ENCODE measurements at places on chromosomes 1 and 21.

- DNase-seq, result no peak
Measured at GRCh38 chr1:46363121-46363520, 22.5 kb downstream of the NSUN4 start.

- DNase-seq, result no peak
Measured at GRCh38 chr1:184604152-184604900, 150.3 kb downstream of the EDEM3 start.

DNA sequence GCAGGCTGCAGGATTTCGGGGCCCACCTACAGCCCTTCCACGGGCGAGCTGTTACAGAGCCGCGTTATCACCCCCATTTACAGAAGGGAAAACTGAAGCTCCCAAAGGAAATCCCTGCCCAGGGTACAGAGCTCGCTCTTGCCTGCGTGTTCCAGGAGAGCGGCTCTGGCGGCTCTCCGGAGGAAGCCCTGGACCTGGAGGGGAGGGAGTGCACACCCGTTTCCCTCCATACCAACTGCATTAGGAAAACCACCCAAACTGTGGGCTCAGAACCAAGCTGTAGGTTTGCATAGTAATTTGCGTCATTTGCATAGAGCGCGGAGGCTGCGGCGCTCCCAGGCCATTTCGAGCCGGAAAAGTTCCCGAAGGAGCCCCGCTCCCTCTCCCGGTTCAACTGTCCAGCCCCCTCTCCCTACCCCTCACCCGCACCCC lies 24.7 kb upstream of the ADGRB2 start:
- DNase-seq, result no peak

DNA sequence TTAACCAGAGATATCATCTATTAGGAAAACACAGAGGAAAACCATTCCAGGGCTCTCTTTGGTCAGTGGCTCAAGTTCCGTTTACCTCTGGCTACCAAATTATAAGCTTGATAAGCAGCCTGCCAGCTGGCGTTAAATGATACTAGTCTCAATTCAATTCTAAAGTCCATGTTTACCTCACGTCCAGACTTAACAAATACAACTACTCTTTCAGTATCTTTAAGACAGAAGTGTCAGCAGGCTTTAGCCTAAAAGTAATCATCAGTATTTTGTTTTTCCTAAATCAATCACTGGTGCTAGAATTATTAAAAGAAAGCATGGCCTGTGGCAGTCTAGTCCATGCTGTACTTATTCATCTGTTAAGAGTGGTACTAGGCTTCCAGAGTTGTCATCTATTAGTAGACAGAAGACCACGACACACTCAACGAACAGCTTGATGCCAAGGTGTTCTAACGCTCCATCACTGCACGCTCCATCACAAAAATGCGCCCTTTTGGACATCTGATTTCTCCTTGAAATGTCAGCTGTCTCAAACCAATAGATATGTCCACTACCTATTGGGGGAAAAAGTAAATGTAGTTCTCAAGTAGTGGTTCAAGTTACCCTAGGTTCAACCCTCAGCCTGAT lies 1.5 kb downstream of the IVNS1ABP start:
- no peak for DNase-seq

DNA sequence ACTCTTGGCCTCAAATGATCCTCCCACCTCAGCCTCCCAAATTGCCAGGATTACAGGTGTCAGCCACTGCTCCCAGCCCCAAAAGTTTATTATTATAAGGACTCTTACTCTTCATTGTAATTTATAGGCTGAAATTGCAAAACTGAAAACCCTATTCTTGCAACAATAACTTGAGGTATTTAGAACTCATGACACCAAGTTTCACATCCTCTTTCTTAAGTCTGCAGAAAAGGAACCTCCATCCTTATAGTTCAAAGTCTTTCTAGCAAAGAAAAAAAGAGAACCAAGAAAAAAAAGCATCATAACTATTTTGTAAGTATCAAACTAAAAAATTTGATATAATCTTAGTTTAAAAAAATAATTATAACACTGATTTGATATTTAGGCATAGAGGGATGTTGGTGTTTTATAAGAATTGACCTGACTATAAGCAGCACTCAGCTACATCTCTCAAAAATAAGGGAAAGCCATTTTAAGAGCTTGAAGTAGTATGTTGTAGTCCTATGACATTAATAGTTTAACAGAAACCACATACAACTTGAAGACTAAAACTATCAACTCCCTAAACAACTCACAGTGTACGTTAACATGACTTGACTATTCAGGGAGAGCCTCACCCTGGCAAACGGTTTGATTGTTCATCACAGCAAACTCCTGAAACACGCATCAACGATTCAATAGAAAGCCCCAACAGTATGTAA lies 122.4 kb downstream of the AKT3 start:
- no peak for DNase-seq

GRCh38 chr1:94743862-94744261 lies 76.3 kb upstream of the SLC44A3 start:
- no peak for DNase-seq

DNA sequence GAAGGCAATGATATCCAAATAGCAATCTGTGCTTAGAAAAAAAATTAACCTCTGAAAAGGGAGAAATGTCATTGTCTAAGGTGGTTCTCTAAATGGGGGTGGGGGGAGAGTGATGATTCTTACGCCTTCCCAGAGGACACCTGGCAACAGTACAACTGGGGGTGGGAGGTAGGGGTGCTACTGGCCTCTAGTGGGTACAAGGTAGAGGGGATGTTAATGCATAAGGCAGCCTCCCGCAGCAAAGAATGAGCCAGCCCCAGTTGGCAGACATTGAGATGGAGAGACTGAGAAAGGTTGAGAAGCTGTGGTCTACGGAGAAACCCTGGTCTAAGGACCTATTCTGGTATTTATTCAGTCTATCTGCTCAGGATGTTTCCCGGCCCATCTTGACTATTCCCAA lies 472.2 kb upstream of the RUNX1 start:
- DNase-seq, result no peak

GRCh38 chr21:41061701-41062100 lies 106.3 kb upstream of the BACE2 start:
- DNase-seq, result no peak

- no peak for DNase-seq
Measured at GRCh38 chr1:229437443-229437842, 3.5 kb upstream of the ACTA1 start.

GRCh38 chr1:245272676-245273075 lies 117.9 kb downstream of the KIF26B start:
- DNase-seq, result no peak

GRCh38 chr1:23563003-23563402 lies 3.7 kb upstream of the ID3 start:
- DNase-seq, result no peak

DNA sequence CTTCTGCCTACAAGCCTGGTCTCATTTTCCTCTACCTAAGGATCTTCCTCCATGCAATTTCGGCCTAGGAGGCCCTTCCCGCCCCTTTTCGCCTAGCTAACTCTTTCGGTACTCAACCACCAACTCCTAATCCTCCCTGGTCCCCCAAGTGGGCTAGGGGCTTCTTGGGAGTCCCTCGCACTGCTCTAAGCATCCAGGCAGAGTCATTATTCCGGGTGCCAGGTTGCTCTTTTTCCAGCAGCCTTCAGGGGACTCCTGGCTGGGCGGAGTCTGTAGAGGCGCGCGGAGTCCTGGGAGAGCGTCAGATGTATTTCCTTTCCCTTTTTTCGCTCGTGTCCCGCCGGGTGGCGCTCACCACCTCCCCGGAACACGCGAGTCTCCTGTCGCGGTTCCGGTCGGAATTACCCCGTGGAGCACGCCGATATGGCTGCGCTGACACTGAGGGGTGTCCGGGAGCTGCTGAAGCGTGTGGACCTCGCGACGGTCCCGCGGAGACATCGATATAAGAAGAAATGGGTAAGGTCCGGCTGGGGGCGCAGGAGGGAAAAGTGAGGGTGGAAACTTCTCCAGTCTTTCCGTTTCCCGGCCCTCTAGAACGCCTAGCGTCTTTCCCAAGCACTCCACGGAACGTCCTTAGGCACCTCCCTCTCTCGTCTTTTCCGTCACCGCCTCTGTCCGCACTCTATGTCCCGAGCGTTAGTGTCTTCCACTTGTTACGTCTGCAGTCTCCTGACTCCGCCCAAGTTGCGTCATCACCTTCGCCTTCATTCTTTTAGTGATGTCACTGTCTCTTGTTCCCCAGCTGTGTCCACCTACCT lies at the start of gene NSUN4:
Gene NSUN4, plus strand, starts transcription at position 404 of the 818 bp plus-strand sequence. Its CDS starts 20 bp downstream, at position 424.
- DNase-seq, result peak; percentile 72

DNA sequence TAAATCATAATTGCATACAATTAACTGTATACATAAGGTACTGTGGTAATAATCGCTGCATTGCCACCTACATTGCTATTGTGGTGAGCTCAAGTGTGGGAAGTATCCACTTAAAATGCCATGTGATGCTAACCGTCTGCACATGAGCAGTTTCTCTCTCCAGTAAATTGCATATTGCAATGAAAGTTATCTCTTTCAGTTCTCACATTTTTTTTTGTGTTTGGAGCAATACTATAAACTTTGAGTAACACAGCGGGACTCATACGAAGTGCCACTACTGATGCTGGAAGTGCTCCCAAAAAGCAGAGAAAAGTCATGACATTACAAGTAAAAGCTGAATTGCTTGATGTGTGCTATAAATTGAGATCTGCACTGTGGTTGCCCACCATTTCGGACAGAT lies 38.5 kb downstream of the DISC1 start:
- DNase-seq, result no peak

DNA sequence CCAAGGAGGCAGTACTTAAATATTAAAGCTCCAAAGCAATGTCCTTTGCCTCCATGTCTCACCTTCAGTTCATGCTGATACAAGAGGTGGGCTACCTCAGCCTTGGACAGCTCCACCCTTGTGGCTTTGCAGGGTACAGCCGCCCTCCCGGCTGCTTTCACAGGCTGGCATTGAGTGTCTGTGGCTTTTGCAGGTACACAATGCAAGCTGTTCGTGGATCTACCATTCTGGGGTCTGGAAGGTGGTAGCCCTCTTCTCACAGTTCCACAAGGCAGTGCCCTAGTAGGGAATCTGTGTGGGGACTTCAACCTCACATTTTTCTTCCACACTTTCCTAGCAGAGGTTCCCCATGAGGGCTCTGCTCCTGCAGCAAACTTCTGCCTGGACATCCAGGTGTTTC lies 324.8 kb downstream of the COL11A1 start:
- DNase-seq, result no peak

- DNase-seq, result no peak
Measured at GRCh38 chr1:154822233-154822632, 47.8 kb downstream of the KCNN3 start.

GRCh38 chr1:227884370-227885134 lies 63.2 kb downstream of the WNT9A start:
- no peak for DNase-seq

DNA sequence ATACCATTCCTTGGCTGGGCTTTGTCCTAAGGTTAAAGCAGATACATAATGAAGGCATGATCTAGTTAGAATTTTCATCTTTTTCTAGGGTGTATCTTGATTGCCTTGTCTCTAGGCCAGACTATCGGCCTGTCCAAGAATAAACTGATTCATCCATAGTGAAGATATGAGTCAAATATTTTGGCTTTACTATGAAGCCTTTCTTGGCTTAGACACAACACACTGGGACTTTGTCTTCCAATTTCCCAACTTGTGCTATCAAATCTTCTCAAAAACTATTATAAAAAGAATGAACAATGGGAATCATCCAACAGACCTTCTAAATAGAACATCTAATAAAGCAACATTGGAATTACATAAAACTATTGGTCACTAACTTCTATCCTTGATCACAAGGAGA lies 64.8 kb downstream of the WARS2 start:
- DNase-seq, result no peak

DNA sequence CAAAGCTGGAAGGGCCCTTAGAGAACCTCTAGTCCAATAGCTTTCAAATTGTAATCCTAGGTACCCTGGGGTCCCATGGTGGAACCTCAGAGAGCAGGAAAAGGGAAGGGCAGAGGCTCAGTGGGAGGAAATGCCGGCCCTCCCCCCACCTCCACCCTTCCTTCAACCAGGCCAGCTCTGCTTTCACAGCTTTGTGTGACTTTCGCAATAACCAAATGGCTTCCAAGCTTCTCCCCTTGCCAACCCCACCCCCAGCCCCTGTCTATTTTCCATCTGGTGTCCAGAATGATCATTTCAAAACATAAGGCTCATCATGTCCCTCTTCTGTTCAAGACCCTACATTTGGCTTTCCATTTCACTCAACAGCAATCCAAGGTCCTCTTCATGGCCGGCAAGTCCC lies 74.4 kb downstream of the CD58 start:
- no peak for DNase-seq

DNA sequence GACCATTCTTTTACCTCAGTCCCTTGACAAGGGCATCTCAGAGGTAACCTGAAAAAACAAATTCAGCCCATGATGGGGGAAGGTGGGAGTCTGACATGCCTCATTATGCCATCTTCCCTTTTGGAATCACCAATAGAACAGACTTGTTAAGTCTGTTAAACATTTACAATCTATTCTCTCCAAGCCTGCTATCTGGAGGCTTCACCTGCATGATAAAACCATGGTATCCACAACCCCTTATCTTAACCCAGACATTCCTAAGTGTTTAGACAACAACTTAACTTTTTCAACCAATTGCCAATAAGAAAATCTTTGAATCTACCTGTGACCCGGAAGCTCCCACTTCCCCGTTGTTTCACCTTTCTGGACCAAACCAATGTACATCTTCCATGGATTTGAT lies 233.0 kb upstream of the CACYBP start:
- no peak for DNase-seq

GRCh38 chr1:147336291-147336690 lies 93.8 kb downstream of the CHD1L start:
- DNase-seq, result no peak

DNA sequence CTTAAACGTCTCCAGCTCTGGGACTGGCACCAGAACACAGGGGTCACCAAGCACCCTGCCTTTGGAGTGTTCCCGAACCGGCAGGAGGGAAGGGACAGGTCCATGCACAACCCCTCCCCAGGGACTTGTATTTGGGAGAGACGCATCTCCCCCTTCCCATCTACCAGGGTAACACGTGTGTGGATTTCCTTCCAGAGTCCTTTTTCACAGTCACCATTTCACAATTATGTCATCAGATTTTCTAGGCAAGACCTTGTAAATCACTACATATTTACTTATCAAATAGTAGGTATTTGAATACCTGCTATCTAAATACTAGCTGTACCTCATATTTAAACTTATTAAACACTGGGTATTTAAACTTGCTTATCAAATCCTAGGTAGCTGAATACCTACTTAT lies 57.4 kb upstream of the AJAP1 start:
- DNase-seq, result no peak

DNA sequence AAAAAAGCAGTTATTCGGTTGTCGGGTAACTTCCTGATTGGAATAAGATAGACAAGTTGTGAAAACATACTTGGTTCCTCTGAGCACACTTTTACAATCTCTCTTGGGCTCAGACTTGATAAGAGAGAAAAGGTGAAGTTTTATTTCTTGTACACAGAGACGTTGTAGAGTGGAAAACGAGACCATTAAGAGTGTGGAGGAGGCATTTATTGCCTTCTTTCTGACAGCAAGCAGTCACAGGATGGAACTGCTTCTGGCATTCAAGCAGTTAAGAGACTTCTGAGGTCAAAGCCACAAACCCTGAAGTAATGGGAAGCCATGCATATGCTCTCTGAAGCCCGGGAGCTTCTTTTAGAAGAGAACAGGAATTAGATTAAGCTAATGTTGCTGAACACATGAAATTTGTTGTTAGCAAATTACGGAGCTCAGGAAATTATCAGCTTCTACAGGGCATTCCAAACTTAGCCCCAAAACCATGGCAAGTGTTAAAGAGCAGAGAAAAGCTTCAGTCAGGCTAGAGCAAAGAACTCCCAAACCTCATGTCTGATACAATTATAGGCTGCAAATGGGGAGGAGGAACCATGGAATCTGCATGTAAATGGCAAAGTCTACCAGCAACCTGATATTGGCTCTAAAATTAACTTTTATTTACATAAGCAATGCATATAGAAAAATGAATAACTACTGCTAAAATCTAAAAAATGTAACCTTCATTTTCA lies 26.0 kb downstream of the S1PR1 start:
- no peak for DNase-seq

GRCh38 chr1:38568061-38568857 lies 291.3 kb downstream of the RRAGC start:
- no peak for DNase-seq
